MM.1S (cell line): ENCODE measurements at places on chromosomes 1 and 21.

DNA sequence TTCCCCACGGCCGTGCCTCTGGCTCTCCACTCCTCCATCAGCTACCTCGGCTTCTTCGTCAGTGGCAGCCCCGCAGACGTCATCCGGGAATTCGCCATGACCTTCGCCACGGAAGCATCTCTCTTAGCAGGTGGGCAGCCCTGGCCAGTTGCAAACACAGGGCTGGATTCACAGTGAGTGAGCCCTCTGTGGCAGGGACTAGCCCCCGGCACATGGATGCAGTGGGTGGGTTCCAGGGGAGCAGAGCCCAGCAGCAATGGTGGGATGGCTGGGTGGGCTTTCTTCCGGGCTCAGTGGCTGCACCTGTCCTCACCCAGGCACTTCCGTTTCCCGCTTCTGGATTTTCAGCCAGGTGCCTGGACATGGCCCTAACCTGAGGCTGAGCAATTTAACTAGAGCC, 9.4 kb downstream of the UBASH3A start:
- H3K36me3 ChIP-seq = no peaks in the 10 kb centered on the region
- no peak overlapping the region for H3K4me3 ChIP-seq
- no peak overlapping the region for H3K27ac ChIP-seq

- no peaks in the 10 kb centered on the region for H3K27me3 ChIP-seq
- no peak overlapping the region for H3K4me3 ChIP-seq
- no peak overlapping the region for H3K27ac ChIP-seq
- DNase-seq = peak; percentile 7
- no peaks in the 10 kb centered on the region for H3K4me1 ChIP-seq
Observed at GRCh38 chr1:193940176-193940575, 753.8 kb upstream of the B3GALT2 start.

DNA sequence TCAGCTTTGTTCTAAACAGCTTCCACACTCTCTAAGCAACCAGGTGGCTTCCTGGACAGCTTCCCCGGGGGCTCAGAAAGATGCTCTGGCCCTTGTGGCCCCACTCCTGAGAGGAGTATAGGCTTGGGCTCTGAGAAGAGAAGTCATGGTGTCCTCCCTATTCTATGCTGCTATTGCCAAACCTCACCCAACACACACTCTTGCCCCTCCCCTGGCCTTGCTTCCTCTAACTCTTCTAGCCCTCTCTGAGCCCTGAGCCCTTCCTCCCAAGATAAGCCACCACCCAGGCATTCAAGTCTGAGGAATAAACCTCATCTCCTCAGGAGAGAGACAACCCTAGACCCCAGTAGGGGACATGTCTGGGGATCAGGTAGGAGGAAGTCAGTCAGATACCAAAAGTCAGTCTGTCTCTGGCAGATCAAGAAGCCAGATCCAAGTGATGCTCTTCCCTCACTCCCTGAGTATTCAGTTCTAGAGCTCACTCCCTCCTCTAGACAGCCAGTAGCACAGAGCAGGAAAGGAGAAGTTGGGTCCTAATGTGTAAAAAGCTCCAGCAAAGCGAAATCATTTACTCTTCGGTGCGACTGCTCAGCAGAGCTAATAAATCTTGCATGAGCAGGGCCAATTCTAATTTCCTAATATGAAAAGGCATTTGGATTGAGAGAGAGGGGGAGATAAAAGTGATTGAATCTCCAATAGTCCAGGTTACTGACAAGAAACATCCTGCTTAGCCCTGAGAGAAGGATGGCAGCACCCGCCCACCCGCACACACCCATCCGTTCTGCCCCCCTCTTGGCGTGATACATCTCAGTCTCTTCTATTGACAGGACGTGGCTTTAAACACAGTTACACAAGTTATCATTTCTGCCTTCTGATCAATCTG, 50.5 kb downstream of the DMAP1 start:
- H3K36me3 ChIP-seq = no peaks in the 10 kb centered on the region
- no peak overlapping the region for H3K4me3 ChIP-seq
- DNase-seq = no peak
- H3K4me1 ChIP-seq = no peaks in the 10 kb centered on the region
- H3K27me3 ChIP-seq = no peaks in the 10 kb centered on the region

GRCh38 chr1:27445177-27445936, 44.6 kb downstream of the WASF2 start:
- no peaks in the 10 kb centered on the region for H3K36me3 ChIP-seq
- H3K4me3 ChIP-seq = no peak overlapping the region
- H3K27ac ChIP-seq = peak overlapping the region; percentile 16; the same call in 1 of the 2 replicates

GRCh38 chr1:174660476-174660875, 212.7 kb downstream of the GPR52 start:
- no peaks in the 10 kb centered on the region for H3K27me3 ChIP-seq
- H3K4me3 ChIP-seq = no peak overlapping the region
- H3K36me3 ChIP-seq = no peaks in the 10 kb centered on the region

DNA sequence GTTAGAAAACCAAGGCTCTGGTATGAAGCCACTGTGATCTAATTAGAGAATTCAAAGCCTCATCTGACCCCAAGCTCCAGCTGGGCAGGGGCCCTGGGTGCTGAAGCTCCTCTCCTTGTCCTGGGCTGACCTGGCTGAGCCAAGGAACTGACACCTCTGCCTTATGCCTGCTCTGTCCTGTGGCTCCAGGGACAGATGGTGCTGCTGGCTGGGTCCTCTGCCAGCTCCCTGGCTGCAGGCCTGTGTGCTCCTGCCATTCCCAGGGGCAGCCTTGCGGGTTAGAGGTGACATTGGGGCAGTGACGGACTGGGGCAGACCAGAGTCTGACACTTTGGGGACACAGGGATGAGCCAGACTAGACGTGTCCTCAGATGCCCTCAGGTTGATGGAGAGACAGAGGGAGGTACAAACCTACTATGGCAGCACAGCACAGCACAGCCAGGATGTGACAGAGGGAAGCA, 11.8 kb downstream of the ACOT11 start:
- no peaks in the 10 kb centered on the region for H3K36me3 ChIP-seq
- H3K4me3 ChIP-seq = no peak overlapping the region
- no peak for DNase-seq
- H3K27me3 ChIP-seq = no peaks in the 10 kb centered on the region

GRCh38 chr1:107010582-107010981, 45.9 kb upstream of the PRMT6 start:
- no peak for DNase-seq
- no peak overlapping the region for H3K4me3 ChIP-seq
- no peaks in the 10 kb centered on the region for H3K4me1 ChIP-seq
- no peaks in the 10 kb centered on the region for H3K27me3 ChIP-seq
- no peak overlapping the region for H3K27ac ChIP-seq

- peaks cover 10% of the 10 kb centered on the region; the same call in 1 of the 2 replicates for H3K4me1 ChIP-seq
- H3K4me3 ChIP-seq = no peak overlapping the region
- H3K27me3 ChIP-seq = no peaks in the 10 kb centered on the region
- no peaks in the 10 kb centered on the region for H3K36me3 ChIP-seq
Observed at GRCh38 chr21:41032541-41032940, 135.4 kb upstream of the BACE2 start.

DNA sequence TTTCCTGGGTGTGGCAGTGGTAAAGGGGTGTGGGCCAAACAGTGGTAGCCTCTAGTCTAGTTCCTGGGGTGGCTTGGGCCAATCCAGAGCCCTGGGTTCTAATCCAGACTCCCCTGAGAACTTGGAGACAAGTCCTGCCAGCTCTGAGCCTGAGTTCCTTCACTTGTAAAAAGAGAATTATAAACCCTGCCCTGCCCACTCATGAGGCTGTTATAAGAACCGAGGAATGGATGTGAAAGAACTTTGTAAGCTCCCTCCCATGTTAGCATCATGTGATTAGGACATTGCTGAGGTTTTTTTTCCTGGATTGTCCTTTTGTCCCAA, 131.0 kb downstream of the RRAGC start:
- no peaks in the 10 kb centered on the region for H3K27me3 ChIP-seq
- DNase-seq = no peak
- H3K27ac ChIP-seq = no peak overlapping the region
- no peaks in the 10 kb centered on the region for H3K36me3 ChIP-seq
- no peak overlapping the region for H3K4me3 ChIP-seq

DNA sequence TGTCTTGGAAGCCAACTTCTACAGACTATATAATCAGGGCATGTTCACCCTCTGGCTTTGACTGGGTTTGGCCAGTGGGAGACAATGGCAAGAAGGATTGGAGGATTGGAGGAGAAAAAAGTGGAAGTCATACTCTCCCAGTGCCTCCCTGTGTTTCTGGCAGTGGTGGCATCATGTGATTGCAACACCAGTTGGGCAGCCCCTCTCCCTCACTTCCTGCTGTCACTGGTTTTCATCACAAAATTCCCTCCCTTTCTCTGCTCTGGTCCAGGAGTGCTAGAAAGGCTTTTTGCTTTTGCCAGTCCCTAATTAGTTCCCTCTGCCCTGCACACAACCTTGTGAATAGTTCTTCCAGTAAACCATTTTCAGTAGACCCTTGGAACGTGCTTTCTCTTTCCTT, 3.7 kb upstream of the QSOX1 start:
- no peak for DNase-seq
- no peak overlapping the region for H3K27ac ChIP-seq
- H3K4me3 ChIP-seq = no peak overlapping the region
- no peaks in the 10 kb centered on the region for H3K36me3 ChIP-seq
- peaks cover 12% of the 10 kb centered on the region for H3K4me1 ChIP-seq
